ENCODE measurements at places on chromosomes 16 and 17.

- DNase-seq: peak; percentile 63
Observed at GRCh38 chr17:47776330-47777197, 43.5 kb downstream of the TBX21 start.

DNA sequence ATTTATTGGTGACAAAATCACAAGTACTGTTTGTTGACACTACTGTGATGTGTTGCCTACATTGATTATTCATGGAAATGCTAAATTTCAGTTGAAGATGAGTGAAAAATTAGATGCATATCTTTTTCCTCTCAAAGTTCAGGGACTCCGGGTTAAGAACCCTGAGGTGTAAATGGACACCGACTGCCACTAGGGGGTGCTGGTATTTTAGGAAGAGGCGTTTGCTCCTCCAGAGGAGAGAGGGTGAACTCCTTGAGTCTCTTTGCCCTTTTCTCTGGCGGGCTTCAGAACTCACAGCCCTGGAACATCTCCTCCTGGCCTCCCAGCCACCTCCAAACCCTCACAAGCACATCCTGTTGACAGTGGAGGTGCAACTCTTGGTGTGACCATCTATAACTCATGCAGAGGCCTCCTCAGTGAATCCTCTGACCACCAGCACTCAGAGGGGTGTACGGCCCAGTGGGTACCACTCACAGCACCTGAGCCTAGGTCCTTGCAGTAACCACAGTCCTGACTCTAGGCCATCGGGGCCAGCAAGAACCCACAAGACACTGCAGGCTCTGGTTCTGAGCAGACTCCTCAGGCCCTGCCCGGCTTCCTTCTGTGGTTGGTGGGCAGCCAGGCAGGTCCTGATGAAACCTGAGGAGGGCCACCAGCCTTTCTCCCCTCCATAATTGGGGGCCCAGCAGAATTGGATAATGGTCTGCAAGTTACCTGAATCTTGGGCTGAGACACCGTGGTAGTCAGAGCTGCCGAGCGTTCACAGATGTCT is 26.2 kb upstream of the PIK3R5 start:
- DNase-seq: peak; percentile 20

GRCh38 chr16:78460428-78460827 is 361.0 kb downstream of the WWOX start:
- no peak for DNase-seq

DNA sequence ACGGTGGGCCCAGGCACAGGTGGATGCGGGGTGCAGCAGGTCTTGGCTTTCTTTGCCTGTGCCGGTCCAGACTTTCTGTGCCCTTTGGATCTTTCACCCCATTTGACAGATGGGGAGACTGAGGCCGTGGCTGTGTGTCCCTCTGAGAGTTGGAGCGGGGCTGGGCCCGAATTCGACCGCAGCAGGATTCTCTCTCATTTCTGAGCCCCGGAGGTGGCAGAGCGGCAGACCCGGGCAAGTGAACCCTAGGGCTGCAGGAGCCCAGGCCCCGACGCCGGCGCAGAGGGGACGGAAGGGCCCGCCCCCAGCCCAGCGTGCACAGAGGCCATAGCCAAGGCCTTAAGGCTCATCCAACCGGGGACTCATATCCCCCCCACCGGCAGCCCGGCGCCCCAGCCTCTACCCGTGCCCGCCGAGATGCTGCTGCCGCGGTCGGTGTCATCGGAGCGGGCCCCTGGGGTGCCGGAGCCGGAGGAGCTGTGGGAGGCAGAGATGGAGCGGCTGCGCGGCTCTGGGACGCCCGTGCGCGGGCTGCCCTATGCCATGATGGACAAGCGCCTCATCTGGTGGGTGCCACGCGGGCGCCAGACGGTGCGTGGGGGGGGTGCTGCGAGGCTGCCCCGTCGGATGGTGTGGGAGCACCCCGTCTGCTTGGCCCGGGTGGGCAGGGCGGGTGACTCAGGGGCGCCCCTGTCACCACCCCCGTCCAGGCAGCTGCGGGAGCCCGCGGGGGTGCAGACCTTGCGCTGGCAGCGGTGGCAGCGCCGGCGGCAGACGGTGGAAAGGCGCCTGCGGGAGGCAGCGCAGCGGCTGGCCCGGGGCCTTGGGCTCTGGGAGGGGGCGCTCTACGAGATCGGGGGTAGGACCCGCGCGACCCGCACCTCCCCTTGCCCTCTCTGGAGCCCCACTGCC is 857 bp downstream of the TMC8 start:
- DNase-seq: no peak

GRCh38 chr16:78072275-78072674 is 27.2 kb upstream of the WWOX start:
- DNase-seq: no peak

DNA sequence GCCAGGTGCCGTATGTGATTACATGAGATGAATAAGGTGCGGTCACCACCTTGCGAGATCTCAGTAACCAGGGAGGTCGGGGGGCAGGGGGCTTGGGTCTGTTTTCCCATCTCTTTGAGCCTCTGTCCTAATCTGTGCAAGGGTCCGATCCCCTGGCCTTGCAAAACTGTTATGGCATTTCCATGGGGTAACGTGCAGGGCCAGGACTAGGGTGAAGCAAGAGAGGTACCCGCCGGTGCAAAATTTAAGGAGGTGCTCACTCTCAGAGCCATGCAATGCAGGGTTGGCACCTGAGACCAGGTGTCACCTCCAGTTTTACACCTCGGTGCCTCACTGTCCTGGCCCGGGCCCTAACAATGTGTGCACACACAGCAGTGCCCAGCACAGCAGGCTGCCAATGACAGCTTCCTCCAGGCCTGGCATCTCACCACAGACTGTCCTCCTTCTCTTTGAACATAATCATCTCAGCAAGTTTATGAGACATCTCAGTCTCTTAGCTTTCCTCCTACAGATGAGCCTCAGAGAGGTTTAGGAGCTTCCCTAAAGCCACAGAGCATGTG is 43.6 kb downstream of the C16orf95 start:
- DNase-seq: no peak
